NCI-H446 (cell line): ENCODE measurements at places on chromosomes 11 and 22.

GRCh38 chr22:34886391-34886790 lies 179.6 kb upstream of the ISX start:
- DNase-seq, result no peak

- DNase-seq, result no peak
Measured at GRCh38 chr11:83480251-83480650, 194.1 kb upstream of the CCDC90B start.

- DNase-seq, result no peak
Measured at GRCh38 chr22:44385781-44386180, 73.0 kb upstream of the SHISAL1 start.

GRCh38 chr22:49292909-49293308 lies 534.8 kb downstream of the BRD1 start:
- DNase-seq, result no peak

DNA sequence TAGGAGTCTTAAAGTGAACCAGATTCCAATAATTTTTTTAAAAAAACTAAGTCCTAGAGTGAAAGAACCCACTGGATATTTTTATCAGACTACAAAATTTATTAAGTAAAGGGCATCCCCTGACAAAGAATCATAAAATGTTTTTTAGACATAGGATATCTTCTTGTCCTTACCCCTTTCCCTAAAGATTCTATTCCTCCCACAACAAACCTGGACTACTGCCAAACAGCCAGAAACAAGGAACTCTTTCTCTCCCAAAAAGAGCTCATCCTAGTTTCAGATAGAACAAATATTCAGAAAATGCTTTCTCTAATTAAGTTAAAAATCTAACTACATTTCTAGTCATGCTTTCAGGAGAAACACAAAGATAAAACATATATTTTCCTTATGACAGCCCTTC lies 327.1 kb downstream of the FAM181B start:
- no peak for DNase-seq

- no peak for DNase-seq
Measured at GRCh38 chr11:2216400-2217064, 44.9 kb upstream of the TH start.

DNA sequence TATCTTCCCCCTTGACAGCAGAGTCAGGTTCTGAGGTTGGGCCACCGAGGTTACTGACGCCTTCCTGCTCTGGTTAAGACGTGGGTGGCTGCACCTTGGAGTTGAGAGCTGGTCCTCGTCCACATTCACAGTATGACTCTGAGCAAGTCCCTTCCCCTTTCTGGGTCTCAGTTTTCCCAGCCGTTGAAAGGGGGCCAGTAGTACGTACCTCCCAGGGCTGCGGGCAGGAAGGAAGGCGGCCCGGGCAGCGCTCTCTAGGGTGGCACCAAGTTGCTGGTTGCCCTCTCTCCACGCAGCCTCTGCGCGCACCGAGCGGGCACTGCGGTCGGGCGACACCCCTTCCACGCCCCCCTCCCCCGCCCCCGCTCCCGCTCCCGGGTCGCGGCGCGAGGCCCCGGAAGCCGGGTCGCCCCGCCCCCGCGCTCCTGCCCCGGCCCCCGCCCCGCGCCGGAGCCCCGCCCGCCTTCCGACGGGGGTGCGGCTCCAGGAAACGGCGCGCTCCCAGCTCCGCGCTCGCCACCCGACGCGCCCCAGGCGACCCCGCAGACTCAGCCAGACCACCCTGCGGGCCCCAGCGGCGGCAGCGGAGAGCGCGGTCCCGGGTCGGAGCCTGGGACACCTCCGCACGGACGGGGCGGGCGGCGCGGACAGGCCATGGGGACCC lies at the start of gene EHBP1L1:
EHBP1L1 (plus strand) TSS at position 486 of the 664 bp plus-strand sequence. CDS start 250 bp downstream, outside the sequence.
- no peak for DNase-seq

DNA sequence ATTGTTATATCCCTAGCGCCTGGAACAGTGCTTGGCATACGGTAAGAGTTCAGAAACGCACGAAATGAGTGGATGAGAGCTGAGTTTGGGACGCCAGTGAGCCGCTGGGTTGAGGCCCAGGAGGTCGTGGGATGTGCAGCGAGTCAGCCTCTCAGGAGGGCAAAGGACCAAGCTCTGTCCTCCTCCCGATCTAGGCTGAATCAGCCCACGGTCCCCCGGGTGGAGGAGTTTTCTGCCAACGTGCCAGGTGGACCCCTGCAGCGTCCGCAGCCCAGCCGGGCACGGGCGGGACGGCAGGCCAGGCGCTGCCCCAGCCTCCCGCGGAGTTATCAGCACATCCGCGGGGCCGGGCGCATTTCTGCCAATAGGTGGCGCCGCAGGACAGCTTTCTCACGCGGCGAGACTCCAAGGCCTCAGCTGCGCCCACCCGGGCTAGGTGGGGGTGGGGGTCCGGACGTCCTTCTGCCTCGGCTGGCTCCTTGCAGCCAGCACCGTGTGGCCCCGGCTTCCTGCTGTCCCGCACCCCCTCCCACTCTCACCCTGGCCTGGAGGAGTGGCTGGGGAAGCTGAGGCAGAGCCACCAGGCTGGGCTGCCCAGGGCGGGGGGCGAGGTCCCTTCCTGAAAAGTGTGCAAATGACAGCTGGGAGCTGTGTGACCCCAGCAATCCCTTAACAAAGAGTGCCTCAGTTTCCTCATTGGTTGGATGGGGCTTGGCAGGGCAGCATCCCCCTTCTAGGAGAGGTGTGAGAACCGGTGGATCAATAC lies 2.2 kb upstream of the RPS19BP1 start:
- DNase-seq, result peak; percentile 83

DNA sequence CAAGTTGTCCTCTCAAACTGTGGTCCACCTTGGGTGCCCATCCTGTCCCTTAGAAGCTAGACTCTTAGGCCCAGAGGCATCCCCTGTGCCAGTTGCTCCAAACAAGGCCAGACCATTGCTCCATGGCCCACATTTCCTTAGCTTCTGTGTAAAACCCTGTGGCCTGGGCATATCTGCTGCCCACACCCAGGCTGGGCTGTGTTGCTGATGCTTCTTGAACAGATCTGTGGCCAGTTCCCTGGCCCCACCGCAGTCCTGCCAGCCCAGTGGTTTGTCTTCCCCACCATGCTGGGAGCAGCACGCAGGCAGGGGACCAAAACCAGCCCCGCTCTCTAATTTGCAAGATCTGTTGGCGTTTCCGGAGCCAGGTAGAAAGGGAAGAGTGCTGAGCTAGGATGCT lies 72.2 kb downstream of the CSNK2A3 start:
- no peak for DNase-seq

DNA sequence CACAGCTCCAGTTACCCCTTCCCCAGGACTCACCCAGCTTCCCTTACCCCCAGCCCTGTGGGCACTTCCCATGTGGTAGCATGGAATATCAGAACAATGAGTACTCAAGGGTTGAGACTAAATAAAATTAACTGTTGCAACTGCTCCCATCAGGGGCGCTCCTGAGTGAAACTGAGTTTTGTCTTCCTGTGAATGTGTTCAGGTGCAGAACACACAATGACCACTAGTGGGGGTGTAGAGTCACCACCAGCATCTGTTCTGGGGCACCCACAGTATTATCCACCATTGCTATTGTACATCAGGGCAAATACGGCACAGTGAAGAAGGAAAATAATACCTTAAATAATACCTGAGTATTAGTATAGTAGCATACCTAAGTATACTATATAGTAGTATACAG lies 689.7 kb downstream of the TBC1D22A start:
- DNase-seq, result no peak

DNA sequence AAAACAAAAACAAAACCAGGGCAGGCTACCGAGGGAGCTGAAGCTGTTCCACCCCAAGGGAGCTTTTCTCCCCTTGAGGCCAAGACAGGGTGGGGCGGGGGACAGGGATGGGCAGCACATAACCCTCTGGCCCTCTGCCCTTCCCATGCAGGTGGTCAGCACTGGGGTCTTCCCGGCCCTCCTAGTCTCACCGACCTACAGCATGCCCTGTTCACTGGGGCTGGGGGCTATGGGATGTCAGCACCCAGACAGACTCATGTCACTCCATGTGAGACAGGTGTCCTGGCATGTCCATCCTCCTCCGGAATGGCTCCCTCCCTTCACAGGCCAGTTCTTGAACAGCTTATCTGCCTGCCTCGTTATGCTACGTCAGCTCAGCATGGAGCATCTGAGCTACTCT lies 51.7 kb downstream of the DSCAML1 start:
- DNase-seq, result no peak

DNA sequence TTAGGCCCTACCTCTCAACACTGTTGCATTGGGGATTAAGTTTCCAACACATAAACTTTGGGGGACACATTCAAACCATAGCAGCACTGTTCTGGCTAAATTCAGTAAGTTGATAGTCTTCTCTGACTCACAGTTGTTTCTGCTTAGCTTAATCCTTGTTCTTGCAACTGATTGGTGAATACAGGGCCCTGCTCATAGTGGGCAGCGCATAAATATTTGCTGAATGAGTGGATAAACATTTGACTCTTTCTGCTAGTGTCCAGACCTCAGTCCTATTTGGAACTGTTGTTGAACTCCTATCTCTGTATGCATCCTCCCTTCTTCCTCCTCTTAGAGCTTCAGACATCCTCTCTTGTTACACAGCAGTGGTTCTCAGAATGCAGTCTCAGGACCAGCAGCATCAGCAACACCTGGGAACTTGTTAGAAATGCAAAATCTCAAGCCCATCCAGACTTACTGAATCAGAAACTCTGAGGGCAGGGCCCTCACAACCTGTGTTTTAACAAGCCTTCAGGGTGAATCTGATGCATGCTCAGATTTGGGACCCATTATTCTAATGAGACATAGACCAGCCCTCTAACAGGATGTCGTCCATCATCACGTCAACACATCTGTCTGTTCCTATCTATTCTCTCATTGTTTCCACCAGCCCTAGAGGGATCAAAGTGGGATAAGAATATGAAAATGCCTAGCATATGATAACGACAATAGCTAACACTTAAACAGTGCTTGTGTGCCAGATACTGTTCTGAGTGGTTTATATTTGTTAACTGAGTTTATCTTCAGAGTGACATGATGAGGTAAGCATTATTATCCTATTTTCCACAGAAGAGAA lies 22.3 kb downstream of the SPON1 start:
- DNase-seq, result no peak

DNA sequence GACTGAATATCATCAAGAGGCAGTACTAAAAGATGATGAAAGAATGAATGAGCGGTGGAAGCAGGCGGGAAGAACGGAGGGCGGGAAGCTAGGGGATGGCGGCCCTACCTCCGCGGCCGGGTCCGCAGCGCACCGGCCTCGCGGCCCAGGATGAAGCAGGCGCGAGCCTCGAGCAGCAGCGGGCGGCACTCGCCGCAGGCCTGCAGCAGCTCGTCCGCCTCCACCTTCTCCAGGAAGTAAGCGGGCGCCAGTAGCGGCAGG lies 3.4 kb downstream of the KLHL35 start:
- no peak for DNase-seq

GRCh38 chr11:60018058-60018457 lies 1.1 kb downstream of the OOSP4B start:
- no peak for DNase-seq

DNA sequence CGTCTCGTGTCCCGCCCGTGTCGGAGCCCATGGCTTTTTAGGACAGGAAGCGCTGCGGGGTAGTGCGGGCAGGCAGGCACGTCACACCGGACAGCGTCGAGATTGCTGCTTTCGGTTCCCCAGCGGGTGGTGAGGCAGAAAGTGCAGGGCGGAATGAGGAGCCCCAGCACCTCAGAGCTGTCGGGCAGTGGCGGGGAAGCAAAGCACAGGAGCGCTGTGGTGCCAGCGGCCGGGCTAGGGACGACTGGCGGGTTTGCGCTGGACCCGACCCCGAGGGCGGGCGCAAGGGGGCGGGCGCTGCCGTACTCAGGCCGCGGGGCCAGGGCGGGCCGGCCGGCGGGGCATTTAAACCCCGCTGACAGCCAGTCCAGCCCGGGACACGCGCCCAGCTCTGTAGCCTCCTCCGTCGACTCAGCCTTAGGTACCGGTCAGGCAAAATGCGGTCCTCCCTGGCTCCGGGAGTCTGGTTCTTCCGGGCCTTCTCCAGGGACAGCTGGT lies at the start of gene SLC37A2:
SLC37A2 (plus strand) TSS at position 375 of the 498 bp plus-strand sequence; CDS start at position 438, 63 bp downstream.
- DNase-seq, result no peak

GRCh38 chr11:130213979-130214281 lies 54.3 kb downstream of the ST14 start:
- no peak for DNase-seq

DNA sequence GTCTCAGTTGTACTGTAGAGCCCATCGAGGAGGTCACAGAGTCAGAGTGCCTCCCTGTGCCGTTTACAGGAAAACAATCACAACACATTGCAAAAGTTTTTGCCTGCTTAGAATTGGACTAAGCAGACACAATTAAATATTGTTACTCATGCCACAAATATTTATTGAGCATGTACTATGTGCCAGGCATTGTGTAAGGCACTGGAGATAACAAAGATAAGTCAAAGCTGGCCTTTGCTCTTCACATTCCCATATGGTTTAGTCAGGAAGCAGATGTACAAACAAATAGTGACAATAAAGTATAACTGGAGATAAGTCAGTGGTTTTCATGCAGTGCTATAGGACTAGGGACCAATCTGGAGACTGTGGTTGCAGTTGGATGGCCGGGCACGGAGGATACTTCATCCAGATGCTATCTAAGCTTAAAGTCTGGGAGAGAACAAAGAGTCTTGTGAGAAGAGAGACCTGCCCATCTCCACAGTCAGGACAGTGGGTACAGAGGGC lies 550.7 kb downstream of the INSC start:
- no peak for DNase-seq

DNA sequence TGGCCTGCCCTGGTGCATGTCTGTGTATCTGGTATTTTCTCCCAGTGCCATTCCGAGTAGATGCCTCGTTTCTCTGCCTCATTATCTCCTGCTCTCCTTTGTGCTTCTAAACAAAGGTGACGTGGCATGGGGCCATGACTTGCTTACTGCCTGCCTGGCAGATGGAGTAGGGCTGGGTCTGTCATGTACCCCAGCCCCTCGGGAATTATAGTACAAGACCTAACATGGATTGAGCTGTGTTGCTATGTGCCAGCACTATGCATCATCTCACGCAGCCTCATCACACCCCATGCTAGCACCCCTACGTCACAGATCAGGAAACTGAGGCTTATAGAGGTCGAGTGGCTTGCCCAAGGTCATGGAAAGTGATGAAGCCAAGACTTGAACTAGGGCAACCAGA lies 88.1 kb downstream of the GALNT18 start:
- peak; percentile 73 for DNase-seq

DNA sequence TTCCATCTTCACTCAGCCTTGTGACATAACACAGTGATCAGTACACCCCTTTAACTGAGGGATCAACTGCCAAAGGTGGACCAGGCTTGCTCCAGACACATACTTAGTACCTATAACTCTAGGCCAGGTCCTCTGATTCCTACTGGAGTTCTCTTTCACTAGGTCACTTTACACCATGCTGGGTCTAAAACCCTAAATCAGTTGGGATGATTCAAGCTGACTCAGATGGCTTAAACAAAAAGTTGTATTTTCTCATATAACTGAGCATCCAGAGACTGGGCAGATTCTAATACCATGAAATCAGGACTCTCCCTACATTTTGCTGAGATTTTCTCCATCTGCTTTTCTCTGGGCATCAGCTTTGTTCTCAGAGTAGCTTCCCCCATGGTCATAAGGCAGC lies 26.0 kb upstream of the FLI1 start:
- DNase-seq, result no peak

GRCh38 chr11:77734890-77735289 lies 85.6 kb downstream of the RSF1 start:
- DNase-seq, result no peak

GRCh38 chr22:40472051-40472450 lies 101.7 kb downstream of the SGSM3 start:
- DNase-seq, result no peak

GRCh38 chr11:132300283-132300682 lies 929.9 kb downstream of the NTM start:
- DNase-seq, result no peak

- no peak for DNase-seq
Measured at GRCh38 chr22:49561976-49562375, 265.7 kb downstream of the BRD1 start.
